ENCODE measurements at places on chromosomes 6 and 20.

DNA sequence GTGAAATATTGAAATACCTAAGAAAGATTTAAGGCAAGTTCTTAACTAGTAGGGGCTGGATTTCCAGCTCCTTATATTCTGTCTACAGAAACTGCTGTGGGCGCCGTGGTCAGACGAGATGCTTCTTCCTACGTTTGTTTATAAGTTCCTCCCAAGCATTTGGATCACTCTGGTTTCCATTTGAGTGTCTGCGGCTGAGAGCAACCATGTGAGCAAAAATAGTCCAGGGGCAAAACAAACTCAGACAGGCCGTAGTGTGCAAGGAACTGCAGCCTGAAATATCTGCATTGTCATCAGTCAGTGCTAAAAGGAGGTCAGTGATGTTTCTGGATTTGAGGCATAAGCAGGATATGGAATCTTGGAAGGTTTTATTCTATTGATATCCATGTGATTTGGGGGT, 485.9 kb upstream of the JAG1 start:
- DNase-seq = no peak

DNA sequence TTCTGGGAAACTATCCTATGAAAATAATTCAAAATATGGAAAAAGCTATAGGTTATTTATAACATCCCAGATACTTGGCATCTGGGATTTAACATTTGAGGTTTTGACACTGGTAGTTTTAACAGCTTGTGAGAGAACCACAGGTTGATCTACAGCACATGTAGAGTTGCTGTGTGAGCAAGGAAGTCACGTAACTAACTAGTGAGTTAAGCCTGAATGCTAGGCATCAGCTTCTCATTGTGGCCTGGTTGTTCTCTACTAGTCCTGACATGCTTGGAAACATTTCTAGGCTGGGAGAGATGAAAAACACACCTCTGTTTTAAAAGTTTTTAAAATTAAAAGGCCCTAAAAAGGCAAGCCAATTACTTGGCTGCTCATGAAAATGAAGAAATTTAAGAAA, 28.2 kb downstream of the ESF1 start:
- no peak for DNase-seq

DNA sequence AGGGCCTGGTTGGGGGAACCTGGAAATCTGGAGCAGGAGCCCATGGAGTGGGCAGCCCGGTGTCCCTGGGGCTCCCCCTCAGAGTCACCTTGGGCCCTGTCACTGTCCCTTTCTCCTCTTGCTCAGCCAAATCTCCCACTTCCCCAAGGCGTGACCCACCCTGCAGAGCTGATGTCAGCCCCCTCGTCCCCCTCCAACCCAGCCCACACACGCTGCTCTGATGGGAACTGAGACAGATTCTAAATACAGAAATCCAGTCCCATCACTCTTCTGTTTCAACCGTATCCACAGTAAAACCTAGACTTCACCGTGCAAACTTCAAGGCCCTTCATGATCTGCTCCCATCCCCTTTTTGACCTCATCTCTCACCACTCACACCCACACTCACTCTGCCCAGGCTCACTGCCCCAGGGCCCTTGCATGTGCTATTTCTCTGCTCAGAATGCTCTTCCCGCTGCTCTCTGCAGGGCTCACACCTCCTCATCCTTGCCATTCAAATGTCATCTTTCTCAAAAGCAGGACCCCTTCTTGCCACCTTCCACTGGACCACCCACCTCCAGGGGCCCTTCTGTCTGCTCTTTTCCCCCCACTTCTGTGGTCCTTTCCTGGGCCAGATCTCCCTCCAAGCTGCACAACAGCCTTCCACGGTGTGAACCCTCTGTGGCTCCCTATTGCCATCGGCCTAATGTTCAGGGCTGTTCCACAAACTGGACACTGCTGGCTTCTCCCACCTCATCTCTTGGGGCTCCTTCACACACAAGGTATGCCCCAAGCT, 16.6 kb downstream of the TGM2 start:
- DNase-seq = no peak

GRCh38 chr6:34360556-34360955, 31.9 kb downstream of the NUDT3 start:
- no peak for DNase-seq

GRCh38 chr20:60237981-60238380, 279.8 kb downstream of the CDH26 start:
- no peak for DNase-seq

GRCh38 chr6:20028143-20028542, 184.1 kb downstream of the MBOAT1 start:
- no peak for DNase-seq

- no peak for DNase-seq
These were observed 83.6 kb downstream of the PLEKHG1 start for GRCh38 chr6:150683320-150683719.

GRCh38 chr20:57849521-57850215, 139.9 kb upstream of the PMEPA1 start:
- DNase-seq = no peak

All from activated CD4-positive, alpha-beta T cell treated with anti-CD3 and anti-CD28 coated beads, Interleukin-10, Interleukin-2, amounts not matched to agents 100 ng/mL and 50 ng/mL, durations not matched to agents 16 hours and 8 hours (primary cell).